Inflammatory macrophage (primary cell): ENCODE measurements at places on chromosomes 13 and 19.

GRCh38 chr19:6125571-6125989, 9.9 kb upstream of the ACSBG2 start:
- peak; percentile 75 for DNase-seq

GRCh38 chr13:114134111-114134943, 1.9 kb upstream of the RASA3 start:
- no peak for DNase-seq

GRCh38 chr19:55857149-55857548, 20.8 kb downstream of the NLRP4 start:
- DNase-seq, result no peak

GRCh38 chr19:46759206-46759605, 13.0 kb upstream of the STRN4 start:
- peak; percentile 69 for DNase-seq

DNA sequence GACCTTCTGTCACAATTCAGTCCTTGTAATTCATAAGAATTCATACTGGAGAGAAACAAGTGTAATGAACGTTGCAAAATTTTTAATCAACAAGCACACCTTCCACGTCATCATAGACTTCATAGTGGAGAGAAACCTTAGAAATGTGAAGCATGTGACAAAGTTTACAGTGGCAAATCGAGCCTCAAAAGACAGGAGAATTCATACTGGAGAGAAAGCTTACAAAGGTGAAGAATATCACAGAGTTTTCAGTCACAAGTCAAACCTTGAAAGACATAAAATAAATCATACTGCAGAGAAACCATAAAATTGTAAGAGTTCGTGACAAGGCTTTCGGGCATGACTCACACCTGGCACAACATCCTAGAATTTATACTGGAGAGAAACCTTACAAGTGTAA, 24.6 kb downstream of the ZNF813 start:
- no peak for DNase-seq

DNA sequence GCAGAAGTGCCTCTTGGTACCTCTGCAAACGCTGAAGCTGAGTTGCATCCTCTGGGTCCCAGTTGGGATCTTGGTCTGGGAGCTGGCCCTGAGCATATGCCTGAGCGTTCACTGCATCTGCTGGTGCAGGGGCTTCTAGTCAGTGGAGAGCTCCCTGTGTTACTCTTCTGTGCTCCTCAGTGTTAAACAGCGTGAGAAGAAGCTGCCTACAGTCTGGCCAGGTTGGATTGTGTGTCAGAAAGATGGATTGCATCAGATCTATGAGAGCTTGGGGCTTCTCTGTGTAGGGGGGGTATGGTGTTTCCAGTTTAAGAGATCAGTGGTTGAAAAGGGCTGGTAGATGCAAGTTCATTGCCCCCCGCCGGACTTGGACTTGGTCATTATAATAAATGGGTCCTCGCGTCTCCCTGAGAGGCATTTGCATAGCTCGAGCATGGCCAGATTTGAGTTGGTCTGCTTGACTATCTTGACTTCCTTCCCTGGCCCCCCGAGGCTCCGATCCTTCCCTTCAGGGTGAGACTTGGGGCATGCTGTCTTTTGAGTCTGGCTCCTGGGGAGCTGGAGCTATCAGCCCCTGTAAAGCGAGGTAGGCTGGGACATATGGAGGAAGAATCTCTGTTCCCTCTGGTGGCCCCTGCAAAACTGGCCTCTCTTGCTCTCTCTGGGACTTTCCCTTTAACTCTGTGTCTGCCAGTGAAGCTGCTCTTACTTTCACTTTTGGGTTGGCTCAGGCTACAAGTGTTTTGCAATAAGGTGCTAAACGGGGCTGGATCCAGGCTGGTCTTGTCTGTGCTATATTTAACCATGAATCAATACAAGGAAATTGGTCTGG, 52.9 kb downstream of the OR10H4 start:
- DNase-seq, result peak; percentile 51

- DNase-seq, result no peak
Measured at GRCh38 chr13:20553311-20553710, 13.6 kb upstream of the IFT88 start.

DNA sequence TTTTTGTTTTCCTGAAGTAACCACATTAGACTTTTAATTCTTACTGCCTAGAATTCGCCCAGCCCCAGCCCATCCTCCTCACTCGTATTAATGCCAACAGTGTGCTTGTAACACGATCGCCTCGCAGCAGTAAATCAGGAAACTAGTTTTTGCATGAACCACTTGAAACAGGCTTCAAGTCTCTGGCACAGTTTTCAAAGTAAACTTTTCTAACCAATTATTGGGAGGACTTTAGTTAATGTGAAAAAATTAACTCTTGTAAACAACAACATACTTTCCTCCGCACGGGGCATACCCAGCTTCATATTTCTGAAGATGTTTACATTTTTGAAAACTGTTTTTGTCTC, 39.2 kb downstream of the TNFRSF19 start:
- peak; percentile 4 for DNase-seq

- no peak for DNase-seq
Measured at GRCh38 chr13:72469906-72470305, 257.5 kb downstream of the MZT1 start.

GRCh38 chr19:49887037-49887664, 9.5 kb downstream of the IL4I1 start:
- DNase-seq, result no peak

- no peak for DNase-seq
Measured at GRCh38 chr13:113500530-113501265, 10.2 kb upstream of the DCUN1D2 start.

- peak; percentile 54 for DNase-seq
Measured at GRCh38 chr19:40165362-40165937, 25.8 kb upstream of the MAP3K10 start.

GRCh38 chr13:40876020-40876738, 86.8 kb downstream of the SLC25A15 start:
- DNase-seq, result no peak

DNA sequence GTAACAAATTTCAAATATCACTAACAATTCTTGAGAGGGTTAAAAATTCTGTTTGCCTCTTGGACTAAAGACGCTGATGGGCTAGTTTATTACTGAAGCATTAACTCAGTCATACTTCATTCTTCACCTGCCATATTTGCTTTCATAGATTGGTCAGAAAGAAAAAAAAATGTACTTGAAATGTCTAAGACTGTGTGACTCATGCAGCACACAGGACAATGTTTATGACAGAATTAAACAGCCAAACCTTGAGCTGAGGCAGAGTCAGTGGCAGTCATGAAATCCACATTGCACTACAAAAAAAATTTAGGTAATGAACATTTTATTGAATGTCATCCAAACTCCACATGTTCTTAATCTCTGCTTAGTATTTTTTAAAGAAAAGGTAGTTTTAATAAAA, 135.6 kb downstream of the PRR20E start:
- no peak for DNase-seq

- no peak for DNase-seq
Measured at GRCh38 chr13:99564386-99564785, 63.1 kb downstream of the TM9SF2 start.

DNA sequence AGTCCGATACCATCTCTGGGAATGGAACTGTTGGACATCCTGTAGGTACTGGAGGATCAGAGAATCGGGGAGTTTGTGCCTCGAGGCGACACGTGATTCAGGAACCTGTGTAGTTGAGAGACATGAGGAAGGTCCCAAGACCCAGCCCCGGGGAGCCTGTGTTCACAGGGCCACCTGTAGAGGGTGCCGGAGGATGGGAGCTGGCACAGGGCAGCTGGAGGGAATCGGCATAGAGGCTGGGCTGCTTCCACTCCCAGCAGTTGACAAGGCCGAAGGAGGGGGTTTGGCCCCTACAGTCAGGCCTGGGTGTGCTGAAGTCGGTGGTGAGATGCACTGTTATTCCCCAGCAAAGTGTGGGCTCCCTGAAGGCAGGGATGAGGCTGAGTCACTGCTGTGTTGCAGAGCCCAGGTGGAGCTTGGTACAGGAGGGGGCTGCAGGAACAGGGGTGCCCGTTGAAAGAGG, 2.5 kb upstream of the ISYNA1 start:
- DNase-seq, result no peak

DNA sequence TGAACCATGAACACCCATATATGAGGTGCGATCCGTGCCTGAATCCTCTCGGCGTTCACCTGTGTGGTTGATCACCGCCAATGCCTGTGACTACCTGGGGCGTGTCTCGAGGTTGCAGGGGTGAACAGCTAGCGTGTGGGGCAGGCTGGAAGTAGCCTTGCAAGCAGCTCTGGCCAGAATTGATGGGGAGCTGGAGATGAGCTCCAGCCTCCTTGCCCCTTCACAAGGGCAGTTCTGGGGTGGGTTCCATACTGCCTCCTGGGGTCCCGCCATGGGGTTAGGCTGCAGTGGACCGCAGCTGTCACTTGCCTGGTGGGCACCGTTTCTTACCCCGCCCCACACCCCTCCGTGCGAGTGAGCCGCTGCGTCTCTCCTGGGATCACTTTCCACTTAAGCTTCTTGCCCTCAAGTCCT, 154.5 kb upstream of the SOX1 start:
- DNase-seq, result no peak

DNA sequence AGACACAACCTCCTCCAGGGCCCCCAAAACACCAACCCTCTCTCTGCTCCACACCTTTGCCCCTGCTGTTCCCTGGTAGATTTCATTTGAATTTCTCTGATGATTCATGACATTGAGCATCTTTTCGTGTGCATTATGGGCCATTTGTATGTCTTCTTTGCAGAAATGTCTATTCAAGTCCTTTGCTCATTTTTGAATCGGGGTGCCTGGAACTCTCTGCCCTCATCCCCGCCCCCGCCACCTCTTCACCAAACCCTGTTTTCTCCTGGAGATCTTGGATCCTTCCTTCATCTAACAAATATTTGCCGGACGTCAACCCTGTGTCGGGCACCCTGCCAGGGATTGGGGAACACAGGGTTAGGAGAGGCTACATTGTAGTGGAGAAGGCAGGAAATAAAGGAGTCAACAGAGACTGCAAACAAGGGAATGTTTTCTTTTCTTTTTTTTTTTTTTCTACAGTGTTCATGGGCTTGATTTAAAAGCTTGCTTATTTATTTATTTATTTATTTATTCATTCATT, 25.5 kb upstream of the SLC1A5 start:
- no peak for DNase-seq

- peak; percentile 43 for DNase-seq
Measured at GRCh38 chr19:38653028-38653571, 5.7 kb downstream of the ACTN4 start.

- DNase-seq, result no peak
Measured at GRCh38 chr19:56142087-56142787, 1.1 kb downstream of the ZNF444 start.

DNA sequence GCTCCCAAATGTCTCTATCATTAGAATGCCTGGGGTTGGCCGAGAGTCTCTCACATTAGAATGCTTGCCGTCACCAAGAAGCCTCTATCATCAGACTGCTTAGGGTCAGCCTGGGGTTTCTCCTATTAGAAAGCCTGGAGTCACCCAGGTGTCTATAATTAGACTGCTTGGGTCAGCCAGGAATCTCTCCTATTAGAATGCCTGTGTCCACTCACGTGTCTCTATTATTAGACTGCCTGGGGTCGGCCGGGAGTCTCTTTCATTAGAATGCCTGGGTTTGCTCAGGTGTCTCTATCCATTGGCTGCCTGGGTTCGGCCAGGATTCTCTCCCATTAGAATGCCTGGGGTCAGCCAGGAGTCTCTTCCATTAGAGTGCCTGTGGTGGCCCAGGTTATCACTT, 1453.1 kb downstream of the UQCRFS1 start:
- no peak for DNase-seq

GRCh38 chr19:14015524-14016035, 9.5 kb upstream of the RFX1 start:
- no peak for DNase-seq

DNA sequence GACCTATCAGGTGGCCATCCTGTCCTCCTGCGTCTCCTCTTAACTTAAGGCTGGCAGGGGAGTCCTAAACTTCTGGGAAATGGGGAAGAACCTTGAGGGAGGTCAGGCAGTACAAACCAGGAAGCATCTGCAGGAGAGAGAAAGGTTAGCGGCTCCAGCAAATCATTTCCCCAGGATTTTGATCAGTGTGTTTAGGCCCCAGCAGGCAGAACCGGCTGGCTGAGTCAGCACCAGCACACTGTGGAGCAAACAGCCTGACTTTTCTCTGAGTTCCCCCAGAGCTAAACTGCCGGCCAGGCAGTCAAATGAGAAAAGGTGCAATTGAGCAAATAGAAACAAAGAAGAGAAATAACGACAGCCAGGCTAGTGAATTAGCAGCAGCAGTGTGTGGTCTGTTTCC, 46.7 kb upstream of the MEDAG start:
- DNase-seq, result no peak

GRCh38 chr19:49894879-49895565, 1.7 kb downstream of the IL4I1 start:
- DNase-seq, result peak; percentile 29

DNA sequence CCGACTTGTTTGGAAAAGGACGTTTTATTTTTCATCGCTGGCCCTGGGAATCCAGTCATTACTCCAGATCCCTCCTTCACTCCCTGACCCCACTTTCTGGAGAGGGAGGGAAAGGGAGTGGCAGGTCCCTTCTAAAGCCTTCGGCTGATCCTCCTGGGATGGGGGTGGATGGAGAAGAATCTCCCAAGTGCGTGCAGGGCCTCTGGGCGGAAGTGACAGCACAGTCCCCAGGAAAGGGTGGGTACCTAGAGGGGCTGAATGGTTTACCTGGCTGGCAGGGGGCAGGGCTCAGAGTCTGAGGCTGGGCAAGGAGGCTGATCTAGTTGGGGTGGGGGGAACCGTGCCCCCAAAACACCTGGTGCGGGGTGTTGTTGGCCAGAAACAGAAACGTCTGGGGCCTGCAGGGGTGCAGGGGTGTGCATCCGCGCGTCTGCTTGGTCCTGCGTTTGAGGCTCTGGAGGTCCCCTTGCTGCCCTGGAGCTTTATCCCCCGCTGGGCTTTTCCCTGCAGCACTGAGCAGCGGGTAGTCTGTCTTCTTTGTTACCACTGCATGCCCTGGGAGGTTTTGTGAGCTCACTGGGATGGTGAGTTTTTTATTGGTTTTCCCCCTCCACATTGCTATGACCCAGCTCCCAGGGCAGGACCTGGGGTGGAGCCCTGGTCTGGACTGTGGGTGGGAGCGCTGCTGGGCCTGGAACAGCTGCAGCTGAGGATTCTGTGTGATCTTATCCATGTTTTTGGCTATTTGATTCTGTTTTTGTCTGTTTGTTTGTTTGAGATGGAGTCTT, 3.0 kb upstream of the ZNF628 start:
- DNase-seq, result no peak

- no peak for DNase-seq
Measured at GRCh38 chr19:30791088-30791487, 418.9 kb downstream of the ZNF536 start.

DNA sequence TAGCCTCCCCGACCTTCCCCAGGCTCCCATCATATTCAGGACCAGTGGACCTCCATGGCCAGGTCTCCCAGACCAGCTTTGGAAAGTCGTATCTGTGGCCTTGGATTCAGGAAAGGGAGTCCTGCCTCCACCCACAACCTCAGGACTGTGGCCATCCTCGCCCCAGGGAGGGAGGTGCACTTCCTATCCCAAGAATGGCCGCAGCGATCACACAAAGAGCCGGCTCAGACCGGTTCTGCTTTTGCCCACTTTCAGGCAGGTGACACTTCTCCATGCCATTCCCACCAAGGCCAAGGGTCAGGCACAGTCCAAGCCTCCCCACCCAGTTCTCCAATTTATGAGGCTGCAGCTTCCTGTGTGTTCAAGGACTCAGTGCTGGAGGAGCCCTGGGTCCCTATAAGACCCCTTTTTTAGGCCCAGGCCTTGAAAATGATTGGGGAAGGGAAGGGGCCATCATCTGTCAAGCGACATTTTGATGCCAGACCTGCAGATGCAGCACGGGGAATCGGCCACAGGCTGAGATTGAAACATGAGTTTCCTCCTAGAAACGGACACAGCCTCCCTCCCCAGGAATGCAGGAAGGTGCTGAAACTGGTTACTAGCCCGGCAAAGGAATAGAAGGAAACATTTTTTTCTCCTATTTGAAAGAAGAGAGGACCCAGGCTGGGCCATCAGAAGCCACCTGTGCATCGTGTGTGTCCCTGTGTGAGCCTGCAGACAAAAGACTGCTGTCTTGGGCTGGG, 65.6 kb upstream of the USE1 start:
- DNase-seq, result peak; percentile 41
